ENCODE measurements at places on chromosomes 11 and 22. TPM values are rescaled to one million over a fixed set of nuclear protein-coding genes. Genes with fewer than 3 reads are reported as not detected.
A peak's percentile ranks its signal among the peaks of the same experiment; 100 is the strongest.

DNA sequence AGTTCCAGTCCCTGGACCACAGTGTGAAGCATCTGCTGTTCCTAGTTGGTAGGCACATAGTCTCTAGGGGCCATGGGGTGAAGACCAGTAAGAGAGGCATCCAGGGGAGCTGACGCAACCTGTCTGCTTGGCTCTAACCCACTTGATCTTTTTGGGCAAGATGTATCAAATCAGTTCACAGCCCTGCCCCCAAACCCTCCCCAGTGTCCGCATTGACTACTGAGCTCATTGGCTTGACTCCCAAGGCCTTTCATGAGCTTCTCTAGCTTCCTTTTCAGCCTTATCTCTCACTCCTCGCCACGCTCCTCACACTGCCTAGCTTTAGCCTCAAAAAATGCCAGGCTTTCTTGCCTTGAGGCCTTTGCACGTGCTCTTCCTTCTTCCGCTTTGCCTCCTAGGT, 29.7 kb upstream of the ABCC8 start:
- no peak for DNase-seq

- DNase-seq = no peak
Observed at GRCh38 chr22:35406443-35406842, 6.5 kb downstream of the MCM5 start.

- no peak for DNase-seq
Observed at GRCh38 chr11:34243600-34244464, 114.0 kb downstream of the ABTB2 start.

Gene TMPRSS4
- 0.04 TPM for total RNA-seq

GRCh38 chr22:50712341-50713007, 25.5 kb upstream of the ACR start:
- DNase-seq = no peak

Gene RBMXL2
- not detected for total RNA-seq

GRCh38 chr11:122436188-122436555, 219.3 kb upstream of the UBASH3B start:
- DNase-seq = no peak

DNA sequence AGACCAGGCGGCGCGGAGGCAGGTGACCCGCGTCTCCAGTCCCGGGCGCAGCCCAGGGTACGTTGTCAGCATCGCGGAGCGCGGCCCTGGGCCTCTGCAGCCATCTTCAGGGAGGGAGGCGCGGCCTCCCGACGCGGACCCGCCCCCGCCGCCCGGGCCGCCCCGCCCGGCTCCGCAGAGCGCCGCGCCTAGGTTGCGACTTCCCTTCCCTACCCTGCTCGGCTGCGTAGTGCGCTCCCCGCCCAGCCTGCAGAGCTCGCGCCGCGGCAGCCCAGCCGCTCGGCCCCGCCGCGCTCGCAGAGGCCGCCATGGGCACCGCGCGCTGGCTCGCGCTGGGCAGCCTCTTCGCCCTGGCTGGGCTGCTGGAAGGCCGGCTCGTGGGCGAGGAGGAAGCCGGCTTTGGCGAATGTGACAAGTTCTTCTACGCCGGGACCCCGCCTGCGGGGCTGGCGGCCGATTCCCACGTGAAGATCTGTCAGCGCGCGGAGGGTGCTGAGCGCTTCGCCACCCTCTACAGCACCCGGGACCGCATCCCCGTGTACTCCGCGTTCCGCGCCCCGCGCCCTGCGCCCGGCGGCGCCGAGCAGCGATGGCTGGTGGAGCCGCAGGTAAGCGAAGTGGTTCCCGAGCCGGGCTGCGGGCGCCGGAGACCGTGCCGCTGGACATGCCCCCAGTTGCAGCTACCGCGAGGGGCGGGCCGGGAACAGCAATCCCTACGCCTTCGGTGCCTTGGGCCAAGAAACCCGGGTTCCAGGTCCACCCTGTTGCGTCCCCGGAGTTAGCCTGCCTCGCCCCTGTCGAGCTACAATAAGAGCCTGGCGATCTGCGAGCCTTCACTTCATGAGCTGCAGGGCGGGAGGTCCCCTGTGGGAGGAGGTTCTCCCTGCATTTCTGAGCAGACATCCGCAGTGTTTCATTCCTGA, at the start of gene ENDOD1:
ENDOD1 (plus strand) TSS at position 227 of the 923 bp plus-strand sequence; CDS start at position 309, 82 bp downstream.
- DNase-seq = peak; percentile 90

Gene CATSPERZ
- total RNA-seq = not detected

- no peak for DNase-seq
Observed at GRCh38 chr11:46475926-46476545, 84.5 kb upstream of the CHRM4 start.
